Dorsolateral prefrontal cortex (tissue), 122 donors: ENCODE measurements at places on chromosomes 4 and X.

DNA sequence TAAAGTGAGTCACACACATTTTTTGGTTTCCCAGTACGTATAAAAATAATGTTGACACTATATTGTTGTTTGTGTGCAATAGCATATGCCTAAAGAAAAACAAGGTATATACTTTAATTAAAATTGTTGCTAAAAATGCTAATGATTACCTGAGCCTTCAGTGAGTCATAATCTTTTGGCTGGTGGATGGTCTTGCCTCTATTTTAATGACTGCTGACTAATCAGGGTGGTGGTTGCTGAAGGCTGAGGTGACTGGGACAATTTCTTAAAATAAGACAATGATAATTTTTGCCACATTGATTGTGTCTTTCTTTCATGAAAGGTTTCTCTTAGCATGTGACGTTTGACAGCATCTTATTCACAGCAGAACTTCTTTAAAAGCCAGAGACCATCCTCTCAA is 21.0 kb upstream of the ANXA10 start:
- DNase-seq: no peak

DNA sequence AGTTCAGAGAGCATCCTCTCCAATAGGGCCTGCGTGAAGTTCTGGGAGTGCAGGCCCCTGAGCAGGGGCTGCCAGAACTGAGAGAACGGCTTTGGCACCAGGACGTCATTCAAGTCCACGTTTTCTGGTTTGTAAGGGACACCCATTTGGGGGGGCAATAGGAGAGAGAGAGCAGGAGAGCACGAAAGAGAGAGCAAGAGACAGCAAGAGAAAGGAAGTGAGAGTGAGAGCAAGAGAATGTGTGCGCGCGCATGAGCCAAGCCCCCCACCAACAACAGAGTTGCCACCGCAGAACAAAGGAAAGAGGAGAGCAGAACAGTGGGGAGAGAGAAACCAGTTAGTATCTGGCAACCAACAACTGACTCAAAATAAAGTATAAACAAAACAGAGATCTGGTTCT is 10.4 kb downstream of the LAS1L start:
- no peak for DNase-seq

- no peak for DNase-seq
Measured at GRCh38 chr4:90357117-90357710, 230.0 kb downstream of the CCSER1 start.

DNA sequence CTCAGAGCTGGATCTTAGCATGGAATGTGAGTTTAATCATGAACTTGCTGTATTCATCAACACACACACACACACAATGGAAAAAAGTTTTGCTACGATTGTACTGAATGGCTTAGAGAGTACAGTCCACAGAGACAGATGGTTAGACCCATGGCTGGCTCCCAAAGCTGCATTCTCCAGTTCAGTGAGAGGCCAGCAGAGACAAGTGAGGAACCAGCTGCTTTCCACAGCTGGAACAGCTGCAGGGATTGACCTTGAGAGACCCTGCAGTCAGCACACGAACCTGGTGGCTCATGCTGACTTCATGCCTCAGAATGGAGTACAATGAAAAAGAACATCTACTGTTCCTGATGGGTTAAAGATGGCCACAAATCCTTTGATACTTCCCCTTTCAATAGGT is 94.5 kb downstream of the DHX15 start:
- DNase-seq: no peak

DNA sequence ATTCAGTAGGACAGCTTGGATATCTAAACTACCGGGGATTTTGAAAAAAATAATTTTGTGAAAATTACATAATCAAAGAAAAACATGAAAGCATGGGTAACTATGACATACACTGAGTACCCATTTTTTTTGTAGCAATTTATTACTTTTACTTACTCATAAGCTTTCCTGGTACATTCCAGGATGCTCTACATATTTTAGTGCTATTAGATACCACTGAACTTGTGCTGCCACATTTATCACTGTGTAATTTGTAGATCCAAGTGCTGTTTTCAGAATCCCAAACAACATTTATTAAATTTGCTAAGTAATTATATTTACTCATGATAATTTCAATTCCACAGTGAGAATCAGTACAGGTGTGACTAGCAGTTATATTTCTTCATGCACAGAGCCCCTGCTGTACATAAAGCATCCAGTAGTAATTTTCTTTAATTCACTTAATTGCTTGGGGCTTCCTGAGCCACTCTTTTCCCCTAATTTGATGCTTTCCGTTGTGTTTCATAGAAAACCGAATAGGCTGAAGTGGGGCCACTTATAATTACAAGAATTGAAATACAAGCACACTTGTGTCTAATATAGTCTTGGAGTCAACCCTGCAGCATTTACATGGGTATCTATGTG is 2254.4 kb downstream of the ARAP2 start:
- DNase-seq: no peak

DNA sequence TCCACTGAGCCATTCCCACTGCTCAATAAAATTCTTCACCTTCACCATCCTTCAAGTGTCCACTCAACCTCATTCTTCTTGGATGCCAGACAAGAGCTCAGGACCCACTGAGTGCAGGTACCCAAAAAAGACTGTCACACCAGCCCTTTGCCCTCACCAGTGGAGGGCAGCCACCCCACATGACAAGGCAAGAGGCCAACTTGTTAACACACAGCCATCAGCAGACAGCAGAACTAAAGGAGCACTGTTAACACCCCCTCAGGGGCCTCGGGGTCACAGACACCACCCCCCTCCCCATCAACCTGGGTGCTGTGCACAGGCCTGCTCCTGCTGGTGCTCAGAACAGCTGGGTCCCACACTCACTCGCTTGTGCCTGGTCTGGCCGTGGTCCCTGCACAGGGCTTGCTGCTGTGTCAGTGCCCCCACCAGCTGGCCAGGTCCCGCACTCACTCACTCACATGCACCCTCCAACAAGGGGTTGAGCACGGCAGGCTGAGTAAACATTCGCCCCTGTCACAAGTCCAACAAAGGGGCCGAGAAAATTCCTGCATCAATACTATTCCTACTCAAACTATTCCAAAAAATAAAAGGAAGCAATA is 54.1 kb downstream of the ATRX start:
- DNase-seq: no peak

DNA sequence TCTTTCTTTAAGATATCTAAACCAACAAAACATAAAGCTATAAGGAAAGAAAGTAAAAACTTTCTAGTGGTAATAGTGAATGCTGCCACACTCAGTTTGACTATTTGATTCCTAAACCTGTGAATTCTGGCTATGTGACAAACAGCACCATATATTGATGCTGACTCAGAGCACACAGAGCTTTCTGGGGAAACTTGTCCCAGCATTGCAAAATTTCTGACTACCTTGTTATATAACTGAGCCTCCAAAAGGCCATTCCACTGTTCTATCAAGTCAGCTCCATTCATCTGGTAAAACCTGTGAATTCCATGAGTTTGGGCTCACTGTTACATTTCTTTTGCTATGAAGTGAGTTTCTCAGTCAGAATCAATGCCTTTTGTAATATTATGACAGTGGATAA is 1229.7 kb downstream of the PCDH18 start:
- DNase-seq: no peak

DNA sequence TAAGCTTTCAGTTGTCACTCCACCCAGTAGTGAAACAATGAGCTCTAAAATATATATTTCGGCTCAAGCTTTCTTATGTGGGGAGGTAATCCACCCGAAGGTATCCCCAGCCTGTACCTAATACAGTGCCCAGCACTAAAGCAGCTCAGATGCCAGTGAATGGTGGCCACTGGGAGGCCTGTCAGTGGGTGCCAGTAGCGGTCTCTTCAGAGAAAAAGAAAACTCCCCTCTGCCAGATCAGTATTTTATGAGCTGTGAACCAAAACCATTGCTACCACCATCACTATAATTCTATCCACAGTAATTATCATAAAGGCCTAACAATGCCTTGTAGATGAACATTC is 835 bp upstream of the NFKB1 start:
- DNase-seq: peak; percentile 39

DNA sequence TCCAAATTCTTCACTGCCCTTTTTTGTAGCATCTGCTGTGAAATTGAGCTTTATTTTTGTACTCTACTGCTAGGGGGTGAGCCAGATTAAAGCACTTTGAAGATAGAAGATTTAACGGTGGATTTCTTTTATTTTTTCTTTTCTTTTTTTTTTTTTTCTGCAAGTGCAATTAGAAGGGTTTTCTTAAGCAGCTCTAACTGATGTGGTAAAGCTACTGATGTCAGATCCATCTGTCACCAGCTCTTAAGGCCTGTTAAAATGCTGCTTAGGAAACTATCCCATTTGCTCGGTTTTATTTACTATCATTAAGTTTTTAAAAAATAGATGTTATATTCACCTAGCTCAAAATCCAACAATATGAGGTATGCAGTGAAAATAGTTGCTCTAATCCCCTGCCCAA is 7.1 kb downstream of the NDUFA1 start:
- DNase-seq: no peak

DNA sequence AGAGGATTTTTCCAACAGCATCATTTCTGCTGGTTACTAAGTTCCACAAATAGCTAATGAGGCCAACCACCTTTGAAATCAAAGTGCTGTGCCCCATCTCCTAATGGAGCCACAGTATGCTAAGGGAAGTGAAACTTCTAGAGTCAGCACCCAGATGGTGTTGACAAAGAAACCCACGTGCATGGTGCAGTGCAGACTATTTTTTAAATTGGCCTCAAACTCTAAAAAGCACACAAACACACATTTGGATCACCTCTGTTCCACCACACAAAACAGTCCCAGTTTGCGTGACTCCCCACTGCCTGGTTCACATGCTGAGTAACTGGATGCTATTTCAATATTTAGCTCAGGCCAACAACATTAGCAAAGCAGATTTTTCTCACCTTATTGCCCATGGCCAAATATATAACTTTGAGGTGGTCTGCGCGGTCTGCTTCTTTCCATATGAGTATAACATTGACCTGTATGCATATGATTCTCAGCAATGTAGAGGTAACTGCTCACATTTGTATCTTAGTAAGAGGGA is 69.9 kb downstream of the AMELX start:
- no peak for DNase-seq

DNA sequence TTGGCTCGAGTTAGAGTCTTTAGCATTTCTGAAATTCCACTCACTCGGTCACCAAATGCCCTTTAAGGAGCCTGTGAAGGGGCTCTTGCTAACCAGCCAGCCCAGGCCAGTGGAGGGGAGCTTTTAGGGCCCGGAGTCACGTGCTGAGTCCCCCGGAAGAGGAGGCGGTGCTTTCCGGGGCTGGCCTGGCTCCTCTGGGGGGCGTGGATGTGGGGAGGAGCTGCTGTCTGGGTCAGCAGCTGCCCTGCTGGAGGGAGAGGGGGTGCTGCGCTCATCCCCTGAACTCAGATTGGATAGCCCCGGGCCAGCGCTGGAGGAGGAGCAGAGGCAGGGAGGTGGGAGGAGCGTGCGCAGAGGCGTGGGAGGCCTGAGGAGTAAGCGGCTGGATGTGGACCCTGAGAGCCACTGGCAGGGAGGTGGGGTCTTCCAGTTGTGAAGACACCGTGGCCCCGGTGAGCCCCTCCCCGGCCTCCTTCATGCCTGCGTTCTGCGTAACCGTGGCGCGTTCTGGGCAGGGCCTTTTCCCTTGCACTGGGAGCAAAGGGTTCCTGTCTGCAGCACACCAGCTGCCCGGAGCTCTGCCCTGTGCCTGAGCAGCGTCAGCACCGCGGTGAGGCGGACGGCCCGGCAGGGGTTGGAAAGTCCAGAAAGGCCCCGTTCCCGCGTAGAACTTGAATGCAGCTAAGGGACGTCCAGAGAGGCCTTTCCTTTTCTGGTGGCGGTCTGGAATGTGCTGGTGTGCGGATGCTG is 19.7 kb downstream of the MAEA start:
- DNase-seq: peak; percentile 82

DNA sequence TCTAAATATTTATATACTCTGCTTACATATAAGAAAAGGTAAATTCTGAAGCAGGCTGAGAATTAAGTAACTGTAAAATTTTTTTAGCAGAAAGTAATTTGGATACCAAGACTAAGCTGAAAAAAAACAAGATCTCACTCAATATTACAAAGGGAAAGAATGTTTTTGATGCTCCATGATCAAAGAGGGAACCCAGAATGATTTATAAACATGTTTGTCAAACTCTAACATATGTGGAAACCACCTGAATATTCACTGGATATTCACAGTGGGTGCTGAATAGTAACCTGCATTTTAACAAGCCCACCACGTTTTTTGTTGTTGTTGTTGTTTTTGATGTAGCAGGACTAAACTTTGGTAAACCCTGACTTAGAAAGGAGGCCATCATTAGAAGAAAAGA is 324.9 kb upstream of the GATB start:
- no peak for DNase-seq

GRCh38 chrX:27241981-27242380 is 221.2 kb downstream of the PPP4R3C start:
- no peak for DNase-seq

- DNase-seq: no peak
Measured at GRCh38 chr4:108965016-108965415, 202.2 kb upstream of the ETNPPL start.

GRCh38 chr4:184216515-184216914 is 1.2 kb downstream of the ENPP6 start:
- DNase-seq: no peak
